Fibroblast of mammary gland (primary cell): ENCODE measurements at places on chromosomes 1 and 21.

DNA sequence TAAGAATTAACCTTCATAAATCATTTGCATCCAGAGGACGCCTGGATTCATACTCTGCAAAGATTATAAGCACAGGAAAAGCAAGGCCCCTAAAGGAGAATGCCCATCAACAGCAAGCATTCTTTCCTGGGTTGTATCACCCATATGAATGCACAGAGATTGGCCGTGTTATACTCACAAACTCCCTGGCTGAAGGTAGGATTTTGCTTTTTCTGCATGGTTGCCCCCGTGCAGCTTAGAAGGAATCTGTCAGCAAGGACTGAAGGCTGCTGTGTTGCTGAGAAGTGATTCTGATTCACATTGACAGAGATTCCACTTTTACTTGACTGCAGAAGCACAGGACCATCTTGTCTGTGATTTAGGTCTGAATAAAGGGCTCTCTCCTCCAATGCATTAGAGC, 283.0 kb downstream of the LRRIQ3 start:
- DNase-seq: no peak

- DNase-seq: peak; percentile 31
These were observed 10.4 kb downstream of the DLGAP3 start for GRCh38 chr1:34918977-34919561.

DNA sequence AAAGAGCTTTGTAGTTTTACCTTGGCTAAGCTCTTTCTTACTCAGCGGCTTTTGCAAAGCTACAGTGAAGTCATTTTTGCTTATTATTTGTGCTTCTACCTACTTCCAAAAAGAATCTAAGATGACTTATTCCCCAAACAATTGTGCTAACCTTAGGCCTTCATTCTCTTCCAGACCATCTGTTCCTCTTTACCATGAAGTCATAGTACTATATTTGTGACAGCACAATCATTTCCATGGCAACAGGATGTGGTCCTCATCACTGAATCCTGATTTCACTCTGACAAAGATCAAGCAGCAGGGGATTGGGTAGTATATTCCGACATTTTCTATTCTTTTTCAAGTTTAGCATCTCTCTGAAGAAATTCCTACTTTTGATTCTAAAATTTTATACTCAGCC, 24.8 kb upstream of the NMNAT2 start:
- peak; percentile 45 for DNase-seq

- peak; percentile 38 for DNase-seq
These were observed 47.1 kb downstream of the GPR88 start for GRCh38 chr1:100584761-100585745.

- DNase-seq: no peak
These were observed 75.0 kb downstream of the CD46 start for GRCh38 chr1:207826557-207827487.

DNA sequence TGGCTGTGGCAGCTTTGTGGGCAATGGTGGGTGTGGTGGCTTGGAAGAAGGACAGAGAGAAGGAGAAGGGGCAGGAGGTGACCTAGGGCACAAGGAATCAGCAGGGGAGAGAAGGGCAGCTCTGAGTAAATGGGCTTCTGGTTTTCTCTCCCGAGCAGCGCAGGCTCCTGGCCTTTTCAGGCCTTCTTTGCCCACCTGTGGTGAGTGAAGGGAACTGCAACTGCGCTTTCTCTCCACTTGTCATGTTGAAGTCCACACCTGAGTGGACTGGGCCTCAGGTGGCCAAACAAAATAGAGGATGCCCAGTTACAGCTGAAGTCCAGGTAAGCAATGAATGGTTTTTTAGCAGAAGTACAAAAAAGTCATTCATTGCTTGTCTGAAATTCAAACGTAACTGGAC, 29.4 kb upstream of the KCNA10 start:
- no peak for DNase-seq

DNA sequence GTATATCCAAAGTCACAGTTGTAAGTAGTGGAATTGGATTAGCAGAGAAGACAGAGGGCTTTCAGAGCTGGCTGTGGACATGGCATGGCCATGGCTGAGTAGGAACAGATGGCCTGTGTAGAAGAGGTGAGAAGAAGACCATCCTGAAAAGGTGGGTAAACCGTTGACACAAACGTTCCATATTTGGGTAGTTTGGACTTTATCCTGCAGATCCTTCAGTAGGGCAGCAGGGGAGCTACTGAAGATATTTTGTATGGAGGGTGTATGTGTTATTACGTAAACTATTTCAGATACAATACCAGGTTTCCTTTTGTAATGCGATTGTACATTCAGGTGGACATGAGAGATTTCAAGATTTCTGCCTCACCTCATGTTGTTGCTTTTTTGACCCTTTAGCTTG, 1.6 kb downstream of the UTP11 start:
- no peak for DNase-seq
